ENCODE measurements at places on chromosomes 4 and X.

DNA sequence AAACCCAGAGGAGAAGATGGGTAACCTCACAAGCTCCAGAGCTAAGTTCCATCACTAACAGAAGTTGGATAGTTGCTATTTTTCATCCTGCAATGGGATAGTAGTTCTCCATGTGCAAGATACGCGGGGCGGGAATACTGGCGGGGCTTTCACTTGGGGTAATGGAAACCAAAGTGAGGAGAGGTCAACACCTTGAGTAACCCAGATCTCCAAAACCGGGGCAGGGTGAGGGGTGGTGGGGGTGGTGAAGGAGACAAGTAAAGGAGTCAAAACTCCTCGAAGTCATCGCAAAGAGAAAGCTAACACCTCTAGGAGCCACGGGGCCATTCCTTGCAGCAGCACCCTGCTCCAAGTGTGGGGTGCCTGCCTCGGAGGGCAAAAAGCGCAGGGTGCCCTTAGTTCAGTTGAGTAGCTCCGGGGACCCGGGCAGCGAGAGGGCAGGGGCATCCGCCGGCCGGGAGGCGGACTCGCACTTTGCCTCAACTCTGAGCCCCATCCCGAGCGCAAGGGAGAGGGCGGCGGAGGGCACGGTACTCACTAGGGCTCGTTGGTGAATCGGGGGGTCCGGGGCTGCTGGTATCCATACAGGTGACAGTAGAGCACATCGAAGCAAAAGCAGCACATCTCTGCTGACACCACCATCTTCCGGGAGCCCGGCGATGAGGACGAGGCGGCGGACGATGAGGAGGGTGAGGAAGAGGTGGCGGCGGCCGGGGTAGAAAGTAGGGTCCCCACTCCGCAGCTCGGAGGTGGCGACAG lies 645 bp downstream of the AMMECR1 start:
- DNase-seq = peak; percentile 75

- peak; percentile 79 for DNase-seq
These were observed at the start of gene TMSB15A for GRCh38 chrX:102515975-102516941. TMSB15A (minus strand) TSS chrX:102516739.

DNA sequence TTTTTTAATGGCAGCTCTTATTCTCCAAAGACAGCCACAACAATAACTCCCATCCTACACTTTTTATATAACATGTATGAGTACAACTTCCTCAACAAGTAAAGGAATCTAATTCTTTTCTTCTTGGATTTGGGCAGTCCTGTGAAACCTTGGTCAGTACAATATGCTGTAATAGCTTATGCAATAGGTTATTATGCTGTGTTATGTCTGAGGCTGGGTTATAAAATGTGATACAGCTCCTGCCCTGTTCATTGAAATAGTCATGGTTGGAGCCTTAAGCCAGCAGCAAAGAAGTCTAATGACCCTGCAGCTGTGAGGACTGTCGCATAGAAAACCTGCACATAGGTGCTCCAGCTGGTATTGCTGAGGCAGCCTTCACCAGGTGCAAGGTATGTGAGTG lies 215.8 kb upstream of the RASGEF1B start:
- DNase-seq = no peak

GRCh38 chr4:7807351-7807921 lies 132.2 kb downstream of the AFAP1 start:
- DNase-seq = no peak

GRCh38 chr4:4853371-4853823 lies 6.1 kb upstream of the MSX1 start:
- no peak for DNase-seq

GRCh38 chr4:138961129-138961528 lies 54.5 kb upstream of the NOCT start:
- DNase-seq = no peak

- DNase-seq = peak; percentile 77
These were observed 118.0 kb upstream of the WDFY3 start for GRCh38 chr4:85084371-85085094.

- DNase-seq = no peak
These were observed 398.6 kb upstream of the TECRL start for GRCh38 chr4:64807821-64808220.

- no peak for DNase-seq
These were observed 59.4 kb upstream of the ADRA2C start for GRCh38 chr4:3706565-3707422.

GRCh38 chr4:37359261-37359660 lies 114.7 kb downstream of the NWD2 start:
- DNase-seq = no peak
